Activated CD4-positive, alpha-beta T cell treated with anti-CD3 and anti-CD28 coated beads, Interleukin-2, amount 50 U/mL, for 4 hours (primary cell): ENCODE measurements at places on chromosomes 16 and 17.

DNA sequence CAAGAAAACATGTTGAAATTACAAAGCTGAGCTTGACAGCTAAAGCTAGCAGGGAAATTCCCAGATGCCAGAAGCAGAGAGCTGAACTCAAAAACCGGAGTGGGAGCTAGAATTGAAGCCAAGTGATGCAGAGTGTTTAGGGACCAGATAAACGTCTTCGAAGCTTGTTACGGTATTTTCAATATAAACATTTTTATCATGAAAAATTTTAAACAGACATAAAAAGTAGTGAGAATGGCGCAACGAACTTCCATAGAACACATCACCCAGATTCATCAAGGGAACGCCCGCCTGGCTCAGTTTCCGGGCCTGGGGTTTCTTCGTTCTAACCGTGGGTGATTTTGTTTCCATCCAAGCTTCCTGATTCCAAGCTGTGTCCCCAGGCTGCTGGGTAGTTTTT, 18.1 kb downstream of the SPNS2 start:
- DNase-seq, result no peak

DNA sequence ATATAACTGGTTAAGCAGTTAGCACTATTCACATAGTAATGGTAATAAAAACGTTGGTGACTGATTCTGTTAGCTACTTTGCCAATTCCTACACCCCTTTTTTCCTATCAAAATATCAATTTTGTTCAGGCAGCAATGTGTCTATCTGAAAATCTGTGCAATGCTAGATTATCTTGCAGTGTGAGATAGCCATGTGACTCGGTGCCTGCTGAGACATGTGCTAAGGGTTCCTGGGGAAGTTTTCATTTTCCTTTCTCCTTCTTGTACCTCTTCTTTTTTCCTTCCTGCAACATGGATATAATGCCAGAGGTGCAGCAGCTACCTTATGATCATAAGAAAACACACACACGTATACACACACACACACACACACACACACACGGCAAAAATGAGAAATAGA, 100.5 kb upstream of the SHISA6 start:
- DNase-seq, result no peak

- DNase-seq, result no peak
Measured at GRCh38 chr16:55171241-55171640, 152.8 kb upstream of the IRX6 start.

GRCh38 chr16:84652566-84652965, 4.3 kb downstream of the KLHL36 start:
- no peak for DNase-seq

- no peak for DNase-seq
Measured at GRCh38 chr16:48194828-48195556, 39.2 kb upstream of the ABCC12 start.
